ENCODE measurements at places on chromosomes 3 and 15. TPM values are rescaled to one million over a fixed set of nuclear protein-coding genes. Genes with fewer than 3 reads are reported as not detected.

The FES gene
- total RNA-seq = 0.64 TPM

The BLOC1S6 gene
- 52.0 TPM for total RNA-seq

The IL17RE gene
- 1.1 TPM for total RNA-seq

The ZPLD1 gene
- not detected for total RNA-seq

The UBA3 gene
- total RNA-seq = 47.1 TPM

The PTX3 gene
- 2.1 TPM for total RNA-seq

The CPLX3 gene
- not detected for total RNA-seq

The LARP6 gene
- 66.3 TPM for total RNA-seq

The PAQR5 gene
- total RNA-seq = 2.0 TPM

The DNAH12 gene
- 0.21 TPM for total RNA-seq

The KIF15 gene
- 12.2 TPM for total RNA-seq

The PLA2G4D gene
- total RNA-seq = not detected

The GOLGA6L6 gene
- total RNA-seq = not detected

The LMOD3 gene
- total RNA-seq = not detected

The IL17RD gene
- 3.5 TPM for total RNA-seq

The ZNF660 gene
- total RNA-seq = not detected

DNA sequence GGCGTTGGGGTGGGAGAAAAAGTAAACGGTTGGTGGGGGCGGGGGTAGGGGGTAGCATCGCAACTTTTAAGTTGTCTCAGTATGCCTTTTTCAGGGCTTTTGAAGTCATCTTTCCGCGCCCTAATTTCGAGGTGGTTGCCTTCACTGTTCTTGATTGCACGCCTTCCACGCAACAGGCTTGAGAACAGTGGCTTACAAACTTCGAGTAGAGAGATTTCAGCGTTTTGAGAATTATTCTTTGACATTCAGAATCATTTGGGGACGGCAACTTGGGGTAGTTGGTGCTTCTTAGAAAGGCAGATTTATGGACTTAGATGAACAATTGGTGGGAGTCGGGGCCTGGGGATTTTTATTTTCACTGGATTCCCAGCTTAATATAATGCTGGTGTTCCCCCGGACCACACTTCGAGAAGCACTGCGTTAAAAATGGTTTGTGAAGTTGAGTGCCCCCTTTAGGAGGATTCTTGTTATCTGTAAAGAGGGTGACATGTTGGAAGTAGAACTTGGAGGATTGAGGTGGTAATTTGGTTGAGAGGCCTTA lies 880 bp downstream of the PPP4R2 start:
- DNase-seq = no peak

- no peak for DNase-seq
Measured at GRCh38 chr15:74500401-74500800, 39.4 kb upstream of the UBL7 start.

DNA sequence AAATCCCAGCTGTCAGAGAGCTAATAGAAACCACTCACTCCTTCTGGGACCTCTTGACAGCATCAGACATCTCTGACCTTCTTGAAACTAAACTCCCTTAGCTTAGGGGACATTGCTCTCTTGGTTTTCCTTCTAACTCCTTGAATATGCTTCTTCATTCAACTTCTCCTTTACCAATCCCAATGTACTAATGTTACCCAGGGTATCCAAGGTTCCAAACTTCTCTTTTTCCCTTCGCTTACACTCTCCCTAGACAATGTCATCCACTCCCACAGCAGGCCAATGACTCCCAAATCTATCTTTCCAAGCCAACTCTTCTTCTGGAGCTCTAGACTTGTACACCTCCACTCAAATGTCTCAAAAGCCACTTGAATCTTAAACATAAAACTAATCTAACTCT lies 14.6 kb downstream of the HEXA start:
- DNase-seq = no peak

- DNase-seq = no peak
Measured at GRCh38 chr3:124834723-124835718, 52.1 kb downstream of the ITGB5 start.

DNA sequence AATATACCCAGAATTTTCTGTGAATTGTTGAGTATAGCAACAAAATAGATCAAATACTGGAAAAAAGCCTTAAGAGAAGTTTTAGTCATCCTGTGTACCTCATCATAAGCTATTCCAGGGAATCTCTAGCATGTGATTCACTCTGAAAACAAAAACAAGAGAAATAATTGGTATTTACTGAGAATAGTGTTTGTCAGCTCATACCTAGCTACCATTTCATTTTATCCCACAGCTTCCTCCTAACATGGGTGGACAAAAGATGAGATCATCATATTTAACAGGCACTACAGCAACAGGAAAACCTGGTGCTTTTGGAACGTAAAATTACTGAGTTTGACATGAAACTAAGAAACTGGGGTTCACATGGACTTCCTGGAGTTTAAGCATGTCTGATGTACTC lies 753.5 kb upstream of the NECTIN3 start:
- DNase-seq = no peak

DNA sequence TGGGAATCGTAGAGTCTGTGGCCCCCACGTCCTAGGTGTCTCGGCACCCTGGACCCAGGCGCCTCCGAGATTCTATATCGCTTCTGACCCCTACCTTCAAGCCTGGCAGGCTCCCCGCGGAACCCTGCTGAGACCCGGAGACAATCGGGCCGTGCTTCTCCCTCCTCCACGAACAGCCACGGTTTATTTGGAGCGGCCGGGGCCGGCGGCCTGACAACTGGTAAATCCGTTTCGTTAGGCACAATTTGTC lies 1.4 kb downstream of the GATA2 start:
- DNase-seq = no peak

DNA sequence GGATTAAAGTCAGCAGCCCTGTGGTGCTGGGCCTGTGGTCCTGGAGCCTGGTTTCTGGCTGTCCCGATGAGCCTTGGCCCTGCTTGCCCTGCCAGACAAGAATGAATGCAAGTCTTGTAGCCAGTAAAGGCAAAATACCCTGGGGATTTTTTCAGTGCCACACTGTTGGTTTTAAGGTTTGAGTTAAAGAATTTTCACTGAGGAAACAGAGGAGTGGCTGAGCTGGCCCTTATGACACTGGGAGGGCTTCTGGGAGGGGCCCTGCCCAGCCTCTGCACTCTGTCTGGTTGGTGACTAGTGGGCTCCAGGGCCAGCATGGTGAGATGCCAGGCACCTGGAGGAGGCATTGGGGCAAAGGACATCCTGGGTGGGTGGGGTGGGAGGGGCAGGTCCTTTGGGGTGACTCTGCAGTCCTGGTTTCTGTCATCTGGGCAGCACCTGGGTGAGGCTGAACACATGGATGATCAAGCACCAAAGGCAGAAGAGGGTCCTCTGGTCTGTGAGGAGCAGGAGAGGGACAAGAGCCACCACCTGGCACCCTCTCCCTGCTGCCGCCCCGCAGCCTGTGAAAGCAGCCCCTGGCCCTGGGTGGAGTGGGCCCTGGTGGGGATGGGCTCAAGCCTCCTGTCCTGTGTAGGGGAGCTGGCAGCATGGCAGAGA lies 12.5 kb upstream of the PLA2G4E start:
- DNase-seq = no peak

DNA sequence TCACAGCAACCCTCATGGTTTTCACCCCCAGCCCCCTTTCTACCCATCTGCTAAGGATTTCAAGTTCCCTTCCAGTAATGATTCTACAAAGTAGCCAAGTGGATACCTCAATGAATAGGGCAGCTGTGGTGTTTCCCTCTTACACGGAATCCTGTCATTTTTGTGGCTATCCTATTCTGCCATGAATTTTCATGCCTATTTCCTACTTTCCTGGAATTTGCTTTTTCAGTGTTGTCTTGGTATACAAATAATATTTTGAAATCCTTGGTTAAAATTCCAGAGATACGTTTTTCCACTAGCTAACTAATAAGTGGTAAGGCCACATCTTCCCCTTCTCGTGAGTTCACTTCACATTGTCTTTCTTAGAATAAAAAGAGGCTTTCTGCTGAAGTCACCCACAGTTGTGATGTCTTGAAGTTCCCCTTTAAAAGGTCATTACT lies 7.5 kb downstream of the ADPRH start:
- no peak for DNase-seq

- DNase-seq = no peak
Measured at GRCh38 chr15:70401709-70402108, 304.0 kb upstream of the TLE3 start.

GRCh38 chr15:29611057-29611456 lies 211.2 kb downstream of the TJP1 start:
- no peak for DNase-seq

DNA sequence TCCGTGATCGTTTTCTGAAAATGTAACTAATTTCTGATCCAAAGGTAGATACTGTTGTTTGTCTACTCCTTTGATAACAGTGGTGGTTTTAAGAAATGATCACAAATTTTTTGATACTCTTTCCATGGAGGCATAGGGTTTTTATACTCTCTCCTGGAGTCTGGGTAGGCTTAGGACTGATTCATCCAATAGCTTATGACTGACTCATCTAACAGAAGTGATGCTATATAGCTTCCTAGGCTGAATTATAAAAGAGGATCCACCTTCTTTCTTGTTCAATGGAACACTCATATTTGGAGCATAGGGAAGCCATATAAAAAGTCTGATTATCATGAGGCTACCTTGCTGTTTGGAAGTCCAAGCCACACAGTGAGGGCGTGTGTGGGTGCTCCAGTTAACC lies 84.3 kb downstream of the CHST2 start:
- DNase-seq = no peak

DNA sequence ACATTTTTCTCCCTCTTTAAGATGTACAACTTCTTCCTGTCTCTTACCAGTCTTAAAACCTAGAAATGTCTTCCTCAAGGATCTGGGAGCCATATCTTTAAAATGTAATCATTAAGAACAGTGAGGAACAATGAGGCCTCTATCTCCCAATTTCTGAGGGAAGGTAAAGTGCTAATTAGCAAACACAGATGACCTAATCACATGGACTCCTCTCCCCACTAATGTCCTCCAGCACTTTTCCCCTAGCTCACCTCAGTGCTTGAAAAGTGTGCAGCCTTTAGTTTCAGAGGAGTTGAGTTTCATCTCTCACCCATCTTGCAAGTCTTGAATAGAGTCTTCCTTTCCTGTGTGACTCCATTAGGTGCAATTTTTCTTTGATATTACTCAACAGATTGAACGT lies 771.0 kb downstream of the PDCD6IP start:
- no peak for DNase-seq

GRCh38 chr3:25834346-25834745 lies 44.5 kb downstream of the OXSM start:
- no peak for DNase-seq

GRCh38 chr15:40333922-40334492 lies 6.7 kb downstream of the CCDC9B start:
- DNase-seq = no peak

GRCh38 chr3:173440514-173440913 lies 43.0 kb downstream of the NLGN1 start:
- DNase-seq = no peak

DNA sequence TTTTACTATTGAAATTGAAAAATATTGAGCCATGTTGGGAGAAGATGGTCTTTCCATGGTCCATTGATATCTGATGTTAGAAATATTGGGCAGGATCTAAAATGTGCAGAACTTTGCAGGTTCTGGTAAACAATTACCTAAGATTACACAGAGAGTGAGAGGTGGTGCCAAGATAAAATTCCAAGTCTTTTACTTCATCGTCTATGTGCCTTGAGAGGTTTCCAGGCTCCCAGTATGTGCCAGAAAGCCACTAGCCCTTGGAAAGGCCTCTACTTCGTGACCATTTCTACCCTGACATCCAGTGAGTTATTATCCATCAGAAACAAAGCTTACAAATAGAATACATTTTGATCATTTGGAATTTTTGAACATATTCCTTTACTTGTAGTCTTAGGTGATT lies 27.6 kb downstream of the CD200 start:
- no peak for DNase-seq

DNA sequence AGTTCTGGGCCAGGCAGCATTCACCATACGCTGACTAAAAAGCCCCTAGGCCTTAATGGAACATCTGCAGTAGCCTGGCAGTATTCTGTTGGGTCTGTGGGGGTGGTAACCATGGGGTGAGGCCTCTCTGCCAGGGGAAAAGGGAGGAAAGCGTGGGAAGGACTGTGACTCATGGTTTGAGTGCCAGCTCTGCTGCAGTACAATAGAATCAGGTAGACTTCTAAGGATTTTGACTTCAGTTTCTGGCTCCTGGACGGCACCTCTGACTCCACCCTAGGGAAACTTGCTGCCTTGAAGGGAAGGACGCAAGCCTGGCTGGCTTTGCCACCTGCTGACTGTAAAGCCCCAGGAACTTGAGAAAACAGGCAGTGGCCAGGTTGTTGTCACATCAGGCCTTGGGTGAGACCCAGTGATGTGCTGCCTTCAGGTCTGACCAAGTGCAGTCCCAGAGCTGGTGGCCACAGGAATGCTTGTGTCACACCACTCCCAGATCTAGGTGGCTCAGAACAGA lies 148.6 kb downstream of the SUCNR1 start:
- no peak for DNase-seq

DNA sequence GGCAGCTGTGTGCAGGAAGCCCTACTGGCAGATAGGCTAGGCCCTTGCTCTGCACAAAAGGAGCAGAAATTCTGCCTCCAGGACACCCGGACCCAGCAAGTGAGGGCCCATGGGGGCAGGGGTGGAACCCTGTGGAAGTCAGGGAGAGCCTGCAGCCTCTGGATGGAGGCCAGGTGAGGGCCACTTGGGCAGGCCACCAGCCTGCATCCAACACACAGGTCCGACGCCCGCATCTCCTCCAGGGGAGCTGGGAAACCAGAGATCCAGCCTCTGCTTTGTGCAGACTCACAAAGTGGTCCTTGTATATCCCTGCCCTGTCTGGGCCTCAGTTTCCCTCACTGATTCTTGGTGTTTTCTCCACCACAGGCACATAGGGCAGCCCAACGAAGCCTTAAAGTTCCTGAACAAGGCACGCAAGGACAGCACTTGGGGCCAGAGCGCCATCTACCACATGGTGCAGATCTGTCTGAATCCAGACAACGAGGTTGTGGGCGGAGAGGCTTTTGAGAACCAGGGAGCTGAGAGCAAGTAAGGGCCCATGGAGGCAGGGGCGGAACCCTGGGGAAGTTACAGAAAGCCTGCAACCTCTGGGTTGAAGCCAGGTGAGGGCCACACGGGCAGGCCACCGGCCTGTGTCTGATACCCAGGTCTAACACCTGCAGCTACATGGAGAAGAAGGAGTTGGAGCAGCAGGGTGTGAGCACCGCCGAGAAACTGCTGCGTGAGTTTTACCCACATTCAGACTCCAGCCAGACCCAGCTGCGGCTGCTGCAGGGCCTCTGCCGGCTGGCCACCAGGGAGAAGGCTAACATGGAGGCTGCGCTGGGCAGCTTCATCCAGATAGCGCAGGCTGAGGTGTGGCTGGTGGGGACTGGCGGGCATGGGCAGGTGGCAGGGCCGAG lies 16.6 kb downstream of the CSRNP1 start:
- DNase-seq = no peak

- no peak for DNase-seq
Measured at GRCh38 chr3:18843188-18843587, 305.1 kb upstream of the KCNH8 start.

- DNase-seq = no peak
Measured at GRCh38 chr3:152232679-152233078, 36.0 kb upstream of the MBNL1 start.

GRCh38 chr3:133940536-133940935 lies 44.9 kb upstream of the RAB6B start:
- no peak for DNase-seq

- DNase-seq = no peak
Measured at GRCh38 chr15:68576235-68576892, 2.4 kb upstream of the CORO2B start.

GRCh38 chr3:119308355-119308754 lies 14.2 kb downstream of the ARHGAP31 start:
- DNase-seq = no peak
